CD4-positive, alpha-beta T cell treated with Interleukin-2 at 100 ng/mL for 4 hours (primary cell): ENCODE measurements at places on chromosomes 16 and 17.

DNA sequence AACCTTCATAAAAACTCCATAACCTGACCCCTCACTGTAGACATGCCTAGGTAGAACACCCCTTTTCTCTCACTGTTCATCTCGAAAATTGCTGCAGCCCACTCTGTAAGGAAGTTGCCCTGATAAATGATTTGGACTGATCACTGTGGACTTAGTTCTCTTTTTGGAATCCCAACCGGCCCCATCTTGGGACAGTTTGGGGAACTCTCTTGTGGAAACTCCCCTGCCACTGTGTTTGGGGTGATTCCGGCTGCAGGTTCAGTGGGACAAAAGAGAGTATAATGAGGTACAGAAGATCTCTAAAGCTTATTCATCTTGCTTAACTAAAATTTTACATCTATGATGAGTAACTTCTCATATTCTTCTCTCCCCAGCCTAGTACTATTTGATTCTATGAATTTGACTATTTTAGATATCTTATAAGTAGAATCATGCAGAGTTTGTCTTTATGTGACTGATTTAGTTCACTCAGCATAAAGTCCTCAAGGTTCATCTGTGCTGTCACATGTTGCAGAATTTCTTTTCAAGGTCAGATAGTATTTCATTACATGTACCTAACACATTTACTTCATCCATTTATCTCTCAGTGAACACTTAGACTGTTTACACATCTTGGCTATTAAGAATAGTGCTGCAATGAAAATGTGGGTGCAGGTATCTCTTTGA, 84.9 kb downstream of the ABCA8 start:
- no peak for DNase-seq

DNA sequence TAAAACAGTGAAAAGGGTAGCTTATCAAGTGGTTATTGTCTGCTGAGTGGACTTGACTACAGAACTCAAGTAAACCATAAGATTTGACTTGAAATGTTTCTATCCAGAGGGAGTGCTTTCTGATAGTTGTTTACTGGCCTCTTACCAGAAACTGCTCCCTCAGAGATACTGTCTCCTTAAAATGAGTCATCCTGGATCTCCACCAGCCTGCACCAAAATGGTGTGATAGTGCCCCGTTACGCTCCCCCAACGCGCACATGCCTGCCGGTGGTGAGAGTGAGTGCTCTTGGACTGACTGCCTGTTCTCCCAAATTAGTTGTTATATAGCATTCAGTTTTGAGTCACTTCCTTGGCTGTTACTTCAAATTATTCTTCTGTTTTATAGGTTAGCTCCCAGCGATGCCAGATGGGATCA, 22.9 kb downstream of the PRCD start:
- DNase-seq = no peak

DNA sequence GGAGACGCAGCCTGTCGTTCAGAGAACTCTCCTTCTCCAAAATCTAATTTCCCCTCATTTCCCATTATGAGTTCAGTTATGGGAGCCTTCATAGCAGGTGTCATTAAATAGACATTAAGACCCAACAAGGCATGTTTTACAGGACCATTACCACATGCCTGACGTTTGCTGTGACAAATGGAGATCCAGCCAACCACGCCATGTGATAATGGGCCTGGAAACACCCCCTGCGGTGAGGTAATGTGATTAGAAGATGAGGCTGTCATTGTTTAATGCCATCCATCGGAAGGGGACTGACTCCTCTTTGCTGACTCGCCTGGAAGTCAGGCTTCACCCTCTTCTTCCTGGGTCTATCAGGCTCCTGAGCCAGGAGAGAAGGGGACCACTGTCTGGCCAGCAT, 76.9 kb downstream of the WSCD1 start:
- DNase-seq = no peak

GRCh38 chr16:75218256-75219076, at the start of gene CTRB1:
TSS of gene CTRB1 (plus strand) at chr16:75218988. CDS start at chr16:75219008, 20 bp downstream.
- no peak for DNase-seq

GRCh38 chr16:58679763-58680162, 4.8 kb downstream of the SLC38A7 start:
- DNase-seq = no peak

DNA sequence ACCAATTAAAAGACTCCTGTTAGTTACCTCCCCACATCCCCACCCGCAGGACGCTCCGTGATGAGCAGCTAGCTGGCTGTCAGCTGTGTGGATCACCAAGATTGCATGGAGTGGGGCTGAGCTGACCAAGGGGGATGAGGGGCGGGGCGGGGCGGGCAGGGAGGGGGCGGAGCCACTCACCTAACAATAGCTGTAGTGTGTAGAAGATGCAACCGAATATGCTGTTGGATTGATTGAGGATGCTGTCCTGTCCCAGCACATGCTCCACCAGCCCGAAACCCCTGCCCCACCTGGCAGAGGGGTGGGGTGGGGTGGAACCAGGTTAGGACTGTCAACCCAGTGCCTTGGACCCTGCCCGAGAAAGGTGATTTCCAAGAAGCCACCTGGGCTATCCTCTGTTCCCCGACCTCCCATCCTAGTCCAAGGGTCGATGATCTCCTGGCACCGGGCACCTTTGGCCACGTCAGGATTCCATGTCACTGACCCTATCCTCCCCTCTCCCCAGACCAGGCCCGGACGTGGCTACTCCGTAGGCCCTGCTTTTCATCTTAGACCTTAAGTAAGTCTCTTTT, 1.4 kb downstream of the VKORC1 start:
- no peak for DNase-seq

- no peak for DNase-seq
Measured at GRCh38 chr17:69773081-69773480, 301.9 kb upstream of the KCNJ16 start.

DNA sequence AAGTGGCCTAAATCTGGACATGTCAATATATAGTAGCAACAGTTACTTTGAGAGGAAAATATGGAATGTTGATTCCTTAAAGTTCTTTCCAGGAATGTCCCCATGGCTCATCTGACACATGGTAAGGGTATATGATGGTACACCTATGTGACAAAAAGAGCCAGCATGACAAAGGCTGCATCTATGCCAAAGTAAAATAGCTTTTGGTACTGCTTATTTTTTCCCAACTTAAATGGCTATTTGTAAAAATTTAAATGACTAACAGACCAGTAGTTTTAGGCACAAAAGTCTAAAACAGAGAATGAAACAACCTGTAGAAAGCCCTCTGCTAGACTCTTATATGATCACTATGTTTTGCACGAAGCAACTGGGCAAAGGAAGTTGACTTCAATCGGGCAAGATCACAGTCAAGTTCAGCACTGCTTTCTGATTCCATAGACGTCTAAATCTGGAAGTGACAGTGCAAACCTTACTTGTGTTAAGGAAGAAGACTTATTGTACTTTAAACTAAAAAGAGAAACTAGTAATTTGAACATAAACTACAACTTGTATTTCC, 135.1 kb downstream of the SKAP1 start:
- DNase-seq = no peak

GRCh38 chr17:5526821-5527598, 40.6 kb downstream of the MIS12 start:
- DNase-seq = peak; percentile 2

DNA sequence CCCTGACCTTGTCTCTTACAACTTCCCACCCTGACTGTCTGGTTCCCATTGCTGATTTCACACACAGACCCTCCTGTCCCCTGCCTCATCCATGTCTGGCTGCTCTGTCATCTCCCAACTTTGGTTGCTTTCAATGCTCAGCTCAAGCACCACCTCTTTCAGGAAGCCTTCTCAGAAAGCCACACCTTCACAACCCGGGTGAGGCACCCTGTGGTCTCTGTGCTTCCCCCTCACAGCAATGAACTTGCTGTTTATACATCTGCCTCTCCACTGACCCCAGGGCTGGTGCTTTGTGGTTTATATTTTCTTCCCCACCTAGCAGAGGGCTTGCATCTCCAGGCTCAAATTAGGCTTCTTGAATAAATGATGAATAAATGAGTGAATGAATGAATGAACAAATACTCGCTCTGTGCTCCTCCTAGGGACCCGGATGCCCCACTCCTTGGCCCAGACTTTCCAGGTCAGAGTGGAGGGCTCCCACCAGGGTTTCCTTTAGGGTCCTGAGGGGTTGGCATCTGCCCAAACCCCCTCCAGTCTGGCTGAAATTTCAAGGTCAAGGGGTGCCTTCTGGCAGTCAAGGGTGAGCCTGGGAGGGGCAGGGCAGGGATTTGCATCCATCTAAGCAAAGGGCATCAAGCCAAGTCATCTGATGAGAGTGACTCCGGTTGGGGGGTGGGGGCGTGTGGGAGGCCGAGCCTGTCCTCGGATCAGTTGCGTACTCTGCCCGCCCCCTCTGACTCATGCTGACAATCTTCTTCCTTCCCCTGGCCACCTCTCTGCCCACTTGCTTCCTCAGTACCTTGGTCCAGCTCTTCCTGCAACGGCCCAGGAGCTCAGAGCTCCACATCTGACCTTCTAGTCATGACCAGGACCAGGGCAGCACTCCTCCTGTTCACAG, at the start of gene ITGAX:
TSS of gene ITGAX (plus strand) at position 783 of the 898 bp plus-strand sequence. CDS start at position 862, 79 bp downstream.
- DNase-seq = peak; percentile 63

- DNase-seq = no peak
Measured at GRCh38 chr17:1504866-1505265, 11.5 kb downstream of the INPP5K start.

- peak; percentile 87 for DNase-seq
Measured at GRCh38 chr17:39813631-39814030, 50.5 kb downstream of the IKZF3 start.

DNA sequence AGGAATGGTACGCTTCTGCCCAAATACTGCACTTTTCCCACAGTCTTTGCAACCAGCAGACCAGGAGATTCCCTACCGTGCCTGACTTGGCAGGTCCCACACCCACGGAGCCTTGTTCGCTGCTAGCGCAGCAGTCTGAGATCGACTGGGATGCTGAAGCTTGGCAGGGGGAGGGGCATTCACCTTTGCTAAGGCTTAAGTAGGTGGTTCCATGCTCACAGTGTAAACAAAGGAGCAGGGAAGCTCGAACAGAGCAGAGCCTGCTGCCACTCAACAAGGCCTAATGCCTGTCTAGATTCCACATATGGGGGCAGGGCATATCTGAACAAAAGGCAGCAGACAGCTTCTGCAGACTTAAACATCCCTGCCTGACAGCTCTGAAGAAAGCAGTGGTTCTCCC, 107.2 kb upstream of the TMEM97 start:
- DNase-seq = no peak

- no peak for DNase-seq
Measured at GRCh38 chr16:74641969-74642368, 24.7 kb downstream of the RFWD3 start.

DNA sequence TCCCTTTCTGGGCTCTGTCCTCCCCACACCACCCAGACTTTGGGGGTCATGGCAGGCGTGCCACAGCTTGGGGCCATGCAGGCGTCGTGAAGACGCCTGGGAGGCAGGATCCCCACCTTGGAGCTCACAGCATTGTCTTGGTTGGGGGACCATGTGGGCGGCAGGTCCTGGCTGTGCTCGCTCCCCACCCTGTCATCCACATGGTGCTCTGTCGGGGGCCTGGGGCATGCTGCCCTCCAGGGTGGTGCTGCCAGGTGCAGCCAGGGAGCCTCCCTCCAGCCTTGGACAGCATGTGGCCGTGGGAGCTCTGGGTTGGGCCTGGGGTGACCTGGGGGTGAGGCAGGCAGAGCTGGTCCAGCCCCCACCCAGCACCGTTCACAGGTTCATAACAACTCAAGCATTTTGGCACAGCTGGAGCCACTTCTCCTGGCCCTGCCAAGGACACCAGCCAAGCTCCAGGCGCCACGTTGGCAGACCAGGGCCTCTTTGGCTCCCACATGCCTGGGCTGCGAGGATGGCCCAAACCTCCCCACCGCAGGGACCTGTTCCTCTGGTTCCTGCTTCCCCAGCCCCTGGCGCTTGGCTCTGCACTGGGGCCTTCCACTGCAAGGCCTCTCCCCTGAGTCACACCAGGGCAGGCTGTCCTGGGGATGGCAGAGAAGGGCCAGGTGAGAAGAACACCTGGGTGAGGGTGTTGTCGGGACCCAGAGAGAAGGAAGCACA, 15.1 kb upstream of the ATP6V0C start:
- DNase-seq = no peak

DNA sequence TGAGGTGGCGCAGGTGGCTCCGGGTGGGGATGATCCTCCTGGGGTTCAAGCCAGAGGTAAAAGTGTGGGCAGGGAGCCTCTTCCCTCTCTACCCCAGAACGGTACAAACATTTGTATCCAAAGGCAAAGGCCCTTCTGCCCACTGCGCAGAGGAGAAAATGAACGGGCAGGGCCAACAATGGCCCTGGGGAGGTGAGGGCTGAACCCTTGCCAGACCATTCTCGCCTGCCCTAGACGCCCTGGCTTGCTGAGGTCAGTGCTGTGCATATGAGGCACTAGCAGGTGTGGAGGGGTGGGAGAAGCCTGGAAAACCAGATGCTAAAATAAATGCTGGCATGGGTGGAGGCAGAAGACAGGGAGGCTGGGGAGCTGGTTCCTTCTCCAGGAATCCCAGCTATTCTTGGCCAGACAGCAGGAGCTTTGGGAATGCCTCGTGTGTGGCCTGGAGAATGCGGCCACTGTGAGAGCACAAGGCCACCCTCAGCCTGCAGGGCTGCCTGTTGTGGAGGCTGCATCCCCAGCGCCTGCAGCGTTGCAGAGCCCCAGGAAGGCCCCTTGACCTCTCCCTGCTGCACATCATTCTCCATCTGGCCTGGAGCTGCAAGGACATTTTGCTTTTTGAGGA, 4.5 kb downstream of the C17orf50 start:
- no peak for DNase-seq

DNA sequence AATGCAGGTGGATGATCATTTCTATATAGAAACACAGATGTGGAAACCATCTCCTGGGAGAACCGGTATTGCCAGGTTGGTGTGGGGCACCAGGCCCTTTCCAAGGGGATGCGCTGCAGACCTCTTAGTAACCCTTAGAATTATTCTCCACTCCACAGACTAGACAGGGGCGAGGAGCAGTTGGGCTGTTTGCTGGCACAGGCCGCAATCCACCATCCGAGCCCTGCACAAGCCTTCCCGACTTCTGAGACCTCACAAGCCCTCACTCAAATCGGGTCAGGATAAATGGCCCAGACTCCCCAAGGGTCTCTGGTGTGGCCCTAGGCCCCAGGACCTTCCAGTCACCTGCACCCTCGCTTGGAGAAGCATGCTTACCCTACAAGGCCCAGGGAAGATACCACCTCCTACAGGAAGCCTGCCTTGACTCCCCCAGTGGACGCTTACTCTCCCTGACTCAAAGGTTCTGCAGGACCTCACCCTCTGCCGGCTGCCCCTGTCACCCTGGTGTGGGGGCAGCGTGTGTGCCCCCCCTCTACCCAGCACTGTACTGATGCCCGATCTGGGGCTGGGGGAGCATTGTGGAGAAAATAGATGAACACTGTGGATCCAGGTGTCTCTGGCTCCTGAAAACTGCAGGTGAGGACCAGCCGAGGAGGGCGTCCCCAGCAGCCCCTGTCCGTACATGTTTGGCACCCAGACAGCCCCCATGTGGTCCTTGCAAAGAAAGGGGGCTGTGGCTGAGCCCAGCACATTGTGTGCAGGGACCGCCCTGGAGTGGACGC, 49.8 kb upstream of the ACSF3 start:
- DNase-seq = no peak

DNA sequence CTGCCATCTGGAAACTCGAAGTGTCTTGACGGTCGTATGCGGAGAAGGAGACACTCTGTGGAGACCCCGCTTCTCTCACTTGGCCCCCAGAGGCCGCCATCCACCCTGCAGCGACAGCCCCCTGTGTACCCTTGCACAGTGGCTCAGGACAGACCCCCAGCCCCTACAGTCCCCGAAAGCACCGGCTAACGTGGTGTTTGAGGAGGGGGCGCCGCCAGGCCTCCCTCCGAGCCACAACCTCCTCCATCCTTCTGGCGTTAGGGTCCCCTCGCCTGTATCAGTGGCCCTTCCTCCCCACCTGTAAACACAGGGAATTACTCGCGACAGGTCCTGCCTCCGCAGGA, 73.6 kb downstream of the LMF1 start:
- DNase-seq = no peak
